Activated B cell treated with CpG ODN at 0.5 μM for 24 hours (primary cell): ENCODE measurements at places on chromosomes 16 and 17.

DNA sequence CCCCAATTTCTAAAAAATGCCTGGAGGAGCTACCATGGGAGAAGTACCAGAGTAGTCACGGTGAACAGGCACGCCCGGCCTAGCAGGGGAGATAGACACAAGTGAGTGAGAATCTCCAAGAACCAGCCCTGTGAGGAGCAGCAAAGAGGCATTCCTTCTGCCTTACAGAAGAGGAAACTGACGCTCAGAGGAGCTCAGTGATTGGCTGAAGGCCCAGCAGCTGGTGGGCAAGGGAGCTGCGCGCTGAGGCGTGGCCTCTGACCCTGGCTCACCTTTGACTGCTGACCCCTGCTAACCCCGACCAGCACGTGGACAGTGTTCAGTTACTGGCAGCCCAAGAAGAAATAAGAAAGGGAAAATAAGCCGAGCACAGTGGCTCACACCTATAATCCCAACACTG is 1.8 kb downstream of the C16orf96 start:
- no peak for DNase-seq

DNA sequence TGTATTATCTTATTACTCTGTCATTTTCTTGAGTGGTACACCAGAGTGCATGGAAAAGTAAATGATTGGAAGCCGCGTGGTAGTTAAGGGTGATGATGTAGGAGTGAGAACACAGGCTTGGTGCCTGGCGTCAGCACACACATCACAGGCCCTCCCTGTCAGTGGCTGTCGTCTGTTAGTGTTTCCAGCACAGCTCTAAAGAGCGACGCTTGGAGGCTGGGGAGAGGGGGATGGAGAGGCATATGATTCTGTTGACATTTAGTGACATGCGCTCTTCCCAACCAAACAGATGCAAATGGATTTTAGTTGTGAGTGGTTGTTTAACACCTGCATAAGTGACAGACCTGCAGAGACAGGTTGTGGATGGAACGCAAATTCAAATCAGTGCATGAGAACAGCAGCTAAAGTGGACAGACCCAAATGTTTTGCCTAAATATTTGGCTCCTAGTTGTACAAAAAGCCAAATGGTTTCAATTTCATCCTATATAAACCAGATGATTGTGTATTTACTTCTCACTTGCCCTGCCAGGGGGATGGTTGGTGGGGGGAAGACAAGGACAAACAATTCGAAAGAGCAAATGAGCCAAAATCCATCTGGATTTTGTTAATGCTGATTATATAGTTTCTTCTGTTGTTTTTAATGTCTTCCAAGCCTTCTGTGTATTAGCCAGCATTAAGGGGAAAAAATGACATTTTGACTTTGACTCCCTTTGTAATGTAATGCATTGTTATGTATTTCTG is 222.3 kb downstream of the WWOX start:
- DNase-seq = no peak

GRCh38 chr17:66301367-66301863 is 998 bp upstream of the PRKCA start:
- DNase-seq = no peak

GRCh38 chr17:54909766-54910165 is 9.1 kb downstream of the TOM1L1 start:
- DNase-seq = no peak

- DNase-seq = no peak
Observed at GRCh38 chr17:3802461-3803307, 1.7 kb upstream of the ITGAE start.

GRCh38 chr17:39191750-39192510 is 5.5 kb downstream of the CACNB1 start:
- no peak for DNase-seq

GRCh38 chr17:19975601-19976000 is 2.0 kb downstream of the AKAP10 start:
- no peak for DNase-seq

GRCh38 chr16:74257061-74257460 is 39.6 kb upstream of the PSMD7 start:
- DNase-seq = no peak

DNA sequence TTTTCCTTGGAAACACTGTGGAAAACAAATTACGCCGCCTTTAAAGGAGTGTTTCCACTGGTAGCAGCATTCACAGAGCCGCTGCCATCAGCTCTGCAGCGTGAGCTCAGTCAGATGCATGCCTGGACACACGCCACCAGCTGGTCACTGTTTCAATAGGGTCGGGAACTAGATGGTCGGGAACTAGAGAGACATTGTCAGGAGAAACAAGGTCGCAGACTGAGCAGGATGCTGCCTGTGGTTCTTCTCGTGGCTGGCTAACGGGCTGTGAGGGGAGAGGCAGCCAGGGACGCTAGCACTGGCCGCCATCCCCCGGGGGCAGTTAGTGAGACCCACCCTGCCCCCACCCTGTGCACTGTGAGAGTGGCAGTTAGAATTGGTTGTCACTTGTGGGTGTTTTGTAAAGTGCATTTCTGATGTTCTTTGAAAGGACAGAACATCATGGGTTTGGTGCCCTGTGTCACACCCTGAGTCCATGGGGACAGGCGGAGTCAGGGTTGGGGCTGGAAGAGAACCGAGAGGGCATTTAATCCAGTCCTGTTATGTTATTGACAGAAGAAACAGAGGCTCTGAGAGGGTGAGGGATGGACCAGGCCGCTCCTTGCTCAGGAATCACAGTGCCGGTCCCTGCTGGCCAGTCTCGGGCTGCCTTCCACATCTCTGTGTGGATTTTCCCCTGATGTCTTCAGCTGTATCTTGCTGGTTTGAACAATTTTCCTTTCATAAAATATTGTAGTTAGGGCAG is 86.3 kb downstream of the SPECC1 start:
- no peak for DNase-seq

DNA sequence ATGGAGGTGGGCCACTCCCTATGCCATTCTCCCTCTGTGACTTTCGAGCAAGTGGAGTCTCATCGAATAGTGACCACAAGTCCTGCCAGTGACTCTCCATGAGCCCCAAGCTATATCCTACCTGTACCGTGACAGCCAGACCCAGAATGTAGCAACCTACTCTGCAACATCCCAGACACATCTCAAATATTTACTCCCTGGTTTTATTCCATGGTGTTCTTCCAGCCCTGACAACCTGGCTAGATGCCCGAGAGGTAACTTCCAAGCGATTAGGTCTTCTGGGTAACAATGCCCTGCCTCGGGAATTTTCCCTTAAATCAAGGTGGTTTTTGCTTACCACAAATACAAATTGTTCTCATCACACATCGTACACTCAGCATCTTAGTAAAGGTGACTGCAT is 211.7 kb downstream of the ZFHX3 start:
- DNase-seq = no peak

- DNase-seq = no peak
Observed at GRCh38 chr17:63786971-63787711, 13.2 kb downstream of the DDX42 start.

DNA sequence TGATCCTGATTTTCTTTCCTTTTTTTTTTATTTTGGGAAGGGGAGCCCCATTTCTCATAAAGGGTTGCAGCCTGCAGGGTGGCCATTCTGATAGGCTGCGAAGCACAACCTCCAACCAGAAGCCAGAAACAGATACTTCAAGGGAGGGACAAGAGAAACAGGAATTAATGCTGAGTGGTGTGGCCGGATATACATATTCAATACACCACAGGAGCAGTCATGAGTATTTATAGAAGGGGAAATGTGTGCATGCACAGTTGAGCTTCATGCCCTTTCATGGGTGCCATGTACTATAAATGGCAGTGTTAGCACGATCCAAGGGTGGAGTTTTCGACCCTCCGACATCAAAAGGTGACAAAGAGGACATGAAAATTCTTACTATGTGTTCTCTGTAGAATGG is 320.8 kb downstream of the CBLN1 start:
- DNase-seq = no peak

- DNase-seq = no peak
Observed at GRCh38 chr17:81890447-81891302, 711 bp downstream of the ALYREF start.

DNA sequence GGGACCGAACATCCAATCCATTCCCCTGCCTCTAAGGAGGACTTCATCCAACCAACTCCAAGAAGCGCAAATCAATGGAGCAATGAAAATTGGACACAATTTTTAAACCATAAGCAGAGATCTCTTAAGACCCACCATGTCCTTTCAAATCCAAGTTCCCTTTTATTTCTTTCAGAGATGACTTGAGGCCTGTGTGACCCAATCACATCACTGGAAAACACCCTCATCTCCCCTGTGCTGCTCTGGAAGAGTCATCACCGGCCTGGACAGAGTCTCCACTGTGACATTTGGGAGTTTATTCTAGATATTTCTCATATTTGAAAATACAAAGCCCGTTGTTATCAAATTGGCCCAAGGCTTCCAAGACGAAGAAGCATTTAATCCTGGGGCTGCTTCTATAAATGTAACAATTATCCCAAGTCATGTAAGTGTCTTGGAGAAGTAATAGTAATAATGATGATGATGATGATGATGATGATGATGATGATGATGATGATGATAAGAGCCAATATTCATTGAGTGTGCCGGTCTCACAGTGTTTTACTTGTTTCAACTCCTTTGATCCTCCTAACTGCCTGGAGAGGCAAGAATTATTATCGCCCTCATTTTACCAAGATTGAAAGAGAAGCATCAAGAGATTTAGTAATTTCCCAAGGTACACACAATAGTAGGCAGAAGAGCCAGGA is 72.1 kb downstream of the COPRS start:
- no peak for DNase-seq

DNA sequence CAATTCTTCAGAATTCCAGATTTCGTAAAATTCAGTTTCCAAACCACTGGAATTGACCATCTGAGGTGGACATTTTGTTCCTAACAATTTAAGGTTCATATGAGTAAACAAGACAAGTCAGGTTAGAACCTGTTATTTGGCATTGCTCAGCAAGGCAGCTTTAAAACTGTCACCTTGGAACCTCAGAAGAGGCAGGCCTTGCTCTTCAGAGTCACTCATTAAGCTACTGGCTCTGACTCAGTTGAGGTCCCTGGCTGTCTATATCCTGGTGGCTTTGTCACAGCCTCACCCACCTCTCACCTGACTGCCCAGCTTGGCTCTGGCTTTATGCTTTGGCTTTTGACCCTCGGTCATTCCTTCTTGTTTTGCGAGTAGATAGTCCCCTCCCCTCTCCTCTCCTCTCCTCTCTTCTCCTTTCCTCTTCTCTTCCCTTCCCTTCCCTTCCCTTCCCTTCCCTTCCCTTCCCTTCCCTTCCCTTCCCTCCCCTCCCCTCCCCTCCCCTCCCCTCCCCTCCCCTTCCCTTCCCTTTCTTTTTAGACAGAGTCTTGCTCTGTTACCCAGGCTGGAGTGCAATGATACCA is 238.4 kb downstream of the SHISA9 start:
- DNase-seq = no peak

DNA sequence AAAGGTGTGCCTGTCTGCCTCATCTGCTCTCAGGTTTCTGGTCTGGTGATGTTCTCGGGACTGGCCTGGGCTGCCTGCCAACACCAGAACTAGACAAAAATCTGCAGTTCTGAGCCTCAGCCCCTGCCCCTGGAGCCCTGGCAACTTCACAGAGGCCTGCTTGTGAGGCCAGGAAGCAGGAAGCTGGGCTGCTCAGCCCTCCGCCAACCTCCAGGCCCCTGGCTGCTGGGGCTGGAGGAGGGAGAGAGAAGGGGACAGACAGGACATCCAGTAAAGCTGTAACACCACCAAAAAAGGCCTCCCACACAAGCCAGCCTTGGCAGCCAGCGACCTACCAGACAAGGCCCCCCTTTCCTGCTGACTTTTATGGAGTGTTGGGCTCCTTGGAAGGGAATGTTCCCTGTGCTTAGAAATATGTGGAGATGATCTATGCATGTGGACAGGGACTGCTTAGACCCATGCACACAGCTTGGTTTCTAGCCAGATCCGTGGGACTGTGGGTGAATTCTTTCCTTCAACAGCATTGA is 157.6 kb downstream of the XYLT1 start:
- DNase-seq = no peak

- DNase-seq = no peak
Observed at GRCh38 chr17:61130330-61130729, 269.3 kb upstream of the TBX2 start.

DNA sequence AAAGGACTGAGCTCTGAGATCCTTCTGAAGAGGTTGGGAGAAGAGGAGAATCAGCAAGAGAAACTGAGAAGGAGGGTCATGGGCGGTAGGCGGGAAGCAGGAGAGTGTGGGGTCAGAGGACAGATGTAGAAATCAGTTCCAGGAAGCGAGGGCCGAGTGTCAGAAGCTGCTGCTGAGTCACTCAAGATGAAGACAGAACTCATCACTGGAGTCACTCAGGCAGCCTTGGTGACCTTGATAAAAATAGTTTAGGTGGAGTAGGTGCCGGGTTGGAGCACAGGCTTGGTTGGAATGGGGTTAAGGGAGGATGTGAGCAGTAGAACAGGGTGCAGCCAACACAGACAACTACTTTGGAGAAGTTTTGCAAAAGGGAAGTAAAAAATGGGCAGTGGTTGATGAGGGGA is 6.1 kb upstream of the ITGAM start:
- no peak for DNase-seq

- no peak for DNase-seq
Observed at GRCh38 chr16:74608944-74609343, 2.0 kb upstream of the GLG1 start.
